Bronchial smooth muscle cell (primary cell): ENCODE measurements at places on chromosomes 12 and 14. TPM values are rescaled to one million over a fixed set of nuclear protein-coding genes. Genes with fewer than 3 reads are reported as not detected.

The C12orf50 gene
- total RNA-seq: not detected in 2 replicates

The PZP gene
- not detected in 2 replicates for total RNA-seq

The KRT78 gene
- total RNA-seq: not detected in 2 replicates

The CDC42BPB gene
- total RNA-seq: 60.5 and 71.7 TPM in 2 replicates
